Activated CD4-positive, alpha-beta T cell treated with anti-CD3 and anti-CD28 coated beads, Interleukin-2, amount 50 U/mL, for 16 hours (primary cell): ENCODE measurements at places on chromosomes 11 and 22.

DNA sequence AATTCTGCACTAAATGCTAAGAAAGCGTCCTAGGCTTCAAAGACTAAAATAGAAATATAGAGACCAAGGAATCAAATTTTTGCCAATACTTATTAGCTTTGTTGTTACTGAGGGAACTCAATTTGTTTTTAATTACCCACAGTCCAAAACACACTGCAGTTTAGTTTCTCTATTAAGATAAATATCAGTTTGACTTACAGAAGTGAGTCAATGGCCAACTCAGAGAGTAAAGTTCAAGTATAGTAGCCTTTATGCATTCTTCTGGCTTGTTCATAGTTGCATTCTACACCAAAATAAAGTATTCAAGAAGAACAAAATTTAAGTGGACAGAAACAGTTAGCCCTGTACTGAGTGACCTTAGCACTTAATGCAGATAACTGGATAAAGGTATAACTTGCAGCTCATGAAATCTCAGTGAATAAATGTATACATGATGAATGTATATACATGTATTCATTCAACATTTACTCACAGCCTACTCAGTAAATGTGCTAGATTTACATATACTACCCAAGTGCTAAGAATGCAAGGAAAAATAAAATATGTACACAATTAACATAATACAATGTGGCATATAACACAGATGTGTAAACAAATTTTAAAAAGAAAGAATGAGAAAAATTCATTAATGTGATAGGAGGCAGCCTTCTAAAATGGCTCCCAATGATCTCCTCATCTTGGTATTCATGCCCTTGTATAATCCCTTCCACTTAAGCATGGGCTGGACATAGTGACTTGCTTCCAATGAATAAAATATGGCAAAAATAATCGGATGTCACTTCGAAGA, 9.7 kb upstream of the RNF141 start:
- DNase-seq: no peak

DNA sequence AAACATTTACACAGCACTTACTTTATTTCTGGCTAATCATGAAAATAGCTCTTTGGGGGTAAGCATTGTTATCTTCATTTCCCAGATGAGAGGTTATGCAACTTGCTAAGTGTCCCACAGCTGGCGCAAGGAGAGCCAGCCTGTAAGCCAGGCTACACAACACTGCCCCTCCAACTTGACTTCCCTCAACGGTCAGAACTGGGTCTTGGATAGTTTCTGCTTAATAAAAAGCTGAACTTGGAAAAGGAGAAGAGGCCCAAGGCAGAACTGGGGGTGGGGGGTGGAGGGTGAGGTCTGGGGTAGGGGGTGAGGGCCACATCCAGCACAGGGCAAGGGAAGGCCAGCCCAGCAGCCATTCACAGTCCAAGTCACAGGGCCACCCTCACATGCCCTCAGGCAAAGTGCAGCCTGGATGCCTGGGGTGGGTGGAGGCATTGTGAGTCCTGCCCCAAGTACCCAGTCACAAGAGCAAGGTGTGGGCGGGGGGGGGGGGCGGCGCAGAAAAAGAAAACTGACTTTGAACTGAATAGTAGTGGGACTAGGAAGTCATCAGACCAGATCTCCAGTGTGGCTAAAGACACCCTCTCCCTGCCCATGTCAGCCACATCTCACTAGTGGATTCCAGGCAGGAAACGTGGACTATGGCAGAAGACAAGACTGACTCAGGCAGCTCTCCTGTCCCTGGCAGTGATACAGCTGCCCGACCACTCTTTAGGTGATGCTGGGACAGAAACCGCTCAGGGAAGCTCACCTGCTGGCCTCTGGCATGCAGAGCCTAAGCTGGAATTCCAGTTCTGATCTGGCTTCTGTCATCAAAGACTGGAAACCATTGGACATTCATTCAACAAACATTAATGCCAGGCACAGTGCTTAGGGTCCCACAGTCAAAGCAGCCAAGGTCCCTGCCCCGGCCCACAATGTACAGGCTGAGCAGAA, 52.4 kb downstream of the PACSIN2 start:
- no peak for DNase-seq

- no peak for DNase-seq
Observed at GRCh38 chr11:63242089-63242781, 1.2 kb downstream of the SLC22A25 start.

- no peak for DNase-seq
Observed at GRCh38 chr22:36734171-36735058, 30.9 kb upstream of the CACNG2 start.

GRCh38 chr11:61551634-61552033, 29.2 kb downstream of the SYT7 start:
- no peak for DNase-seq

DNA sequence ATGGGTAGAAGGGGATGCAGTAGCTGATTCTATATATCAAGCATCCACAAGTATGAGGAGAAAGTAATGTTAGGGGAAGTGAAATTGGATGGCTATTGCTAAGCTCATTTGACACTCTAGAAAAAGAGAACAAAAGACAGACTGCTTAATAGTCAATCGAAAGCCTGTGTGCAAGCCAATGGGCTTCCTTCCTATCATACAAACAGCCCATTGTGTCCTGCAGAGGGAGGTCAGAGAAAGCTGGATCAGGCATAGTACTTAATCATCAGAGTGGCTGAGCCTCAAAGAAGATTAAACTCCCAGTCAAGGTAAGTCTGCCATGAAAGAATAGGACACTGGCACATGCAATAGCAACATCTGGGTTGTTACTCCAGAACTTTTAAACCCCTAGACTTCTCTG, 50.9 kb upstream of the PGR start:
- no peak for DNase-seq

DNA sequence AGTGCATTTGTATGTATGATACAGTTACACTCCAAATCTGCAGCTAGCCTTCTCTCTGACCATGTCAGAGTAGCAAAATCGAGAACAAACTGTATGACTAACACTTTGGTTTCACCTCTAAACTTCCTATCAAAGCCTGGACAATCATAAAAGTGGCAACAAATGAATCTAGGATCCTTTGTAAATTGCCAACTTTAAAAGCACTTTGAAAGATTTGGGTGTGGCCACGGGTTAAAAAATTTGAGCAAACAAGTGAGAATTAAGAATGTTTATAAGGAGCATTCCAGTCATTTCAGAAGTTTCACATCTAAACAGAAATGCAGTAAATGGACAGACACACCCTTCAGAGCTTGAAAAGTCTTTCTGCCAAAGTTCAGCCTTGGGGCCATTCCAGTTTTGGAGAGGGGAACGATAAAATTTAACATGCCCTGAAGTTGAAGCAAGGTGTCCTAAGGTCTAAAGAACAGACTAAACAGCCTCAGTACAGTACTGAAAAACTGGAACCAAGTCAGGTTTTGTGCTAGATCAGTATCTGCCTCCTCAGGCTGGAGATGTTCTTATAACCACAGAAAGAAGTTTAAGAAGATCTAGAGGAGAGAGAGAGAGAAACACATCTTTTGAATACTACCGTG, 181.9 kb upstream of the BDNF start:
- DNase-seq: no peak

DNA sequence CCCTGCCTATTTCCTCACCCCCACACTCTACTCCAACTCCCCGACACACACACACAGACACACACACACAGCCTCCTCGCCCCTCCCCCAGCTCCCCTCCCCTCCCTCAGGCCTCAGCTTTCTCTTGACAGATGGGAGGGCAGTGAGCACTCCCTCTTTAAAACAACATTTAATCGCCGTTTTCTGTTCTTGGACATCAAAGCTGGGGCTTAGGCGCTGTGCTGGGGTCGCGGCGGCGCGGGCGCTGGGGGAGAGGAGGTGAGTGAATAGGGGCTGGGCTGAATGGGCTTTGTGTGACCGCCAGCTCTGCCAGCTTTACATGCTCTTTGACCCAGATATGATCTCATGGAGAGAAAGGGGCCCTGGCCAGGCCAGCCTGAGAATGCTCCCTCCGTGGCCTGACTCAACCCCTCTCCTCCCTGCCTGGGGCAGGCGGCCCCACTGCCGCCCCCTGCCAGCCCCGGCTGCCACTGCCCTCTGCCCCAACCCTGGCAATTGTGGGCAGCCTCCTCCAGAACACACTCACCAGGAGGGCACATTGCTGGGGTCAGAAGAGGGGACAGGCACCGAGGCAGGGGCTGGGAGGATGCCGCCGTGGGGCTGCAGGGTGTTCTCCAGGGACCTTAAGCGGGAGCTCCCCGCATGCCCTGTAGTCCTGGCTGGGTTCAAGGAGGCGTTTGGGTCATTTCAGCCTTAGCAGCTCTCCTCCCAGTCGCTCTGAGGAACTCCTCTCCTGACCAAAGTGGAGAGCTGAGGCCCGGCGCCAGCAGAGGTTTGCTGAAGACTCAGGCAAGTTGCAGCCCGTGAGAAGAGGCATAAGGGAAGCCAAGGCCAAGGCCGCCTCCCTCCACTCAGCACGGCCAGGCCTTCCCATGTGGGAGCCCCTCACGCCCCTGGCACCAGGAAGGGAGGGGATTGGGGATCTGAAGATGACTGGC, 38.3 kb upstream of the NNMT start:
- no peak for DNase-seq

- no peak for DNase-seq
Observed at GRCh38 chr11:375065-376025, 6.0 kb downstream of the B4GALNT4 start.

DNA sequence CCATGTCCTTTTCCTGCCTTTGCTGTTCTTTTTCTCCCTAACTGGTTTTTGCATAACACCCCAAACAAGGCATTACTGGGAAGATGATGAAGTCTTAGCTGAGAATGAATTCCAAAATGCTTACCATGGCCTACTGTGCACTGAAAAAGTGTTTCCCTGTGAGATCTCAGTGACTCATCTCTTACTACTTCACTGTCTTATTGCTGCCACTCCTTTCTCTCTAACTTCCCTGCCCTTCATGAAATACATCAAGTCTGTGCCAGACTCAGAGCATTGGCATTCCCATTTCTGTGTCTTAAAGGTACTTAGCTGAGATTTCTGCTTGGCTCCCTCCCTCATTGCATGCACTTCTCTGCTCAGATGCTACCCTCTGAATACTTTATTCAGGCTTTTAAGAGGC, 49.1 kb upstream of the MUC15 start:
- no peak for DNase-seq

DNA sequence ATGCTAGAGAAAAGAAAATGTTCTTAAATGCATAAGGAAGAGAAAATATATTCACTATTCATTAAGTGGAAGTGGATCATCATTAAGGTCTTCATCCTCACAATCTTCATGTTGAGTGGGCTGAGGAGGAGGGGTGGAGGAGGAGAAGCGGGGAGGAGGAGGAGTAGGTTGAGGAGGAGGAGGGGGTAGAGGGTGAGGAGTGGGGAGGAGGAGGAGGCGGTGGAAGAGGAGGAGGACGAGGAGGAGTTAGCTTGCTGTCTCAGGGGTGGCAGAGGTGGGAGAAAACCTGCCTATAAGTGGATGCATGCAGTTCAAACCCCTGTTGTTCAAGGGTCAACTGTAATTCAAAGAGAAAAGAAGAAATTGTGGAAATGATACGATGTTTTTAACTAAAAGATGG, 71.6 kb downstream of the MYEOV start:
- DNase-seq: no peak

DNA sequence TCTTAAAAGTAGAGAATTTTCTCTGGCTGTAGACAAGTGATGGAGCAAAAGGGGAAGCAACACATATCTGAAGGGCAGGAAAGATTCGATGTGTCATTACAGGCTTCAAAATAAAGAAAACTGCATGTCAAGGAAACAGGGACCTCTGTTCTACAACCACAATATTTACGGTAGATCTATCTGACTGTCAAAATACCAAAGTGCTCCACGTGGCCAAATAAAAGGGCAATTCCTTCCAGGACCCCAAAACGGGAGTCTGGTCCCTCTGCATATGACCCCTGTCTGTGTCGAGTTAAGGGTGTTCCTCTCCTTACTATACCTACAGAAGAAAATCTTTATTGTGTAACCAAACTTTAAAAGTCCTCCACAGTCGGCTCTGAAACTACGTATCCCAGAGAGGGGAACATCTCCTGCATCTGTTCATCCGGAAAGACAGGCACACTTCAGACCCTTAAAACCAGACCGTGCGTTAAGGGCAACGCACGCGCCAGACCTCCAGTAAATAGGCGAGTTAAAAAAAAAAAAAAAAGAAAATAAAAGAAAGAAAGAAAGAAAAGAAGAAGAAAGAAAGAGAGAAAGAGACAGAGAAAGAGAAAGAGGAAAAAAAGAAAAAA, 756 bp downstream of the CLNS1A start:
- DNase-seq: peak; percentile 29

DNA sequence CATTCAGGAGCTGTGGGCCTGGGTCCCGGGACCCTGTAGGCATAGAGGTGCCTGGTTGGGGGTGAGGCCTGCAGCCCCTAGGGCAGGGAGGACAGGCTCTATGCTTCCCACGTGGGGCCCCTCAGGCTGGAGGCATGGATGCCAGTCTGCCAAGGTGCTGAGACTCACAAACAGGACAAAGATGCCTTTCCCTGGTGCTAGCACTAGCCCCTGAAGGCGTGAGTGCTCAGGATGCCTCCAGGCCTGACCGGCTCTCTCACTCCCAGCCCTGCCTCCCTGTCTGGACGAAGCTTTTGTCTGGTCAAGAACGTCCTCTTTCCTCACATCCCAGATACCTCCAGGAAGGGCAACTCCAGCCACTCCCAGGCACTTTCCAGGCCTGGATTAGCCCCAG, 2.1 kb downstream of the CDC42BPG start:
- no peak for DNase-seq

- DNase-seq: no peak
Observed at GRCh38 chr11:61007956-61008896, 36.7 kb downstream of the CD6 start.

DNA sequence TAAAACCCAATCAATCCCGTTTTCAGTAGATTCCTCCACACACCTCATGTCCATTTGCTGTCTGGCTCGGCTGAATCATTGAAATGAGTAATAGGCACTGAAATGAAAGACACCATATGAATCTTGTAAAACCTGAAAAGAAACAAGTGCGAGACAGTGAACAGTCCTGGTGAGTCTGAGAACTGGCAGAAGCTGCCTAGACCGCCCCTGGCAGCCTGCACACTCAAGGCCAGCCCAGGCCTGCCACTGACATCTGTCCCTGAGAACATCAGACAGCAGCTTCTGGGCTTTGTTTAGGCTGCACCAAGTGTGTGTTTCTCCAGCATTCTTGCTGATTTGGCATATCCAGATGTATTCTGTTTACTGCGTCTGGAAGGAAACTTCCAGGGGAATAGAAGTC, 44.8 kb downstream of the ENDOD1 start:
- no peak for DNase-seq

GRCh38 chr11:105524286-105524685, 85.6 kb upstream of the GRIA4 start:
- no peak for DNase-seq

- DNase-seq: no peak
Observed at GRCh38 chr11:17887779-17888178, 125.1 kb downstream of the SERGEF start.

- DNase-seq: no peak
Observed at GRCh38 chr11:87338046-87338639, 300.4 kb downstream of the TMEM135 start.
